Small intestine (tissue), 16 donors: ENCODE measurements at places on chromosomes 13 and 19.

DNA sequence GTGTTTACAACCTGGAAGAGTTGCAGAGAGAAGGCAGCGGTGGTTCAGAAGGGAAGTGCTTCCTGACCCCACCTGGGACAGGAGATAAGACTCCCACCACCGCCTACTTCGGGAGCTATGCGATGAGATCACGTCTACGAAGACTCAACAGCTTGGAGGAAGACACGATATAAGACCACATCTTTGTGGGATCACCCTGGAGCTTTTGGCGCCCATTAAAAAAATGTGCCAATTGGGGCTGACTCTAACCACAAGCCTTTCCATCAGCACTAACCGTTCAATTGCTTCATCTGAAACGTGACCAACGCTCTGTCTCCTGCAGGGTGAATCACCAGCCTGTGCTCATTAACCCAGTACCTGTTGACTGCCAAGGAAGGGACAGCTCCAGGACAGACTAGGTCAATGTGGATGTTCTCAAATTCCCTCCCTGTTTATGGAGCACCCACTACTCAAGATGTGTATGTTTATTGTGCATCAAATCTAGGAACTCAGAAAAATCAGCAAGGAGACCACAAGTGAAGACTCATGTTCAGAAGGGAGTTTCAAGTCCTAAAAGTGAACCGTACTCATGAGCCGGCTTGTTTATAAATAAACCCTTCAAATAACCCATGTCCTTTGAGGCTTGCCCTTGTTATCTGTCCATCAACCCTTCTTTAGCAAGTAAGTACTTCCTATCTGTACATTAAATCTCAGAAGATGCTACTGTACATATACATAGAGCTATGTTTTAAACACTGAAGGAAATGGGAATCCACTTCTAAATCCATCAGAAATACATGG, 67.5 kb downstream of the LATS2 start:
- no peak for DNase-seq

DNA sequence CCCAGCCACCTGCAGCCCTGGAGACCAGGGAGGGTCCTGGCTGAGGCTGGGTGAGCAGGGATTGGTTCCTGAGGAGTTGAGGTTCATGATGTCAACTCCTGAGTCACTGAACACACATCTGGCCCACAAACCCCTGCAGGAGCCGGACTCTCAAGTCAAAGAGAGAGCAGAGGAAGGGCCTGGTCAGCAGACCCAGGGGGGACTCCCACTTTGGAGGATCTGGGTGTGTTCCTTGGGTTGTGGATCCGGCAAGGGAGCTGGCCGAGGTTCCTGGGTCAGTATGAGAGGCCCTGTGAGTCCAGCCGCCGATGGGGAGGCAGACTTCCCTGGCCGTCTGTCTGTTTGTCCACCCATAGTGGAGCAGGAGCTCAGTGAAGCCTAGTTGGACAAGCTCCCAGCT, 4.0 kb downstream of the SLC7A10 start:
- no peak for DNase-seq

DNA sequence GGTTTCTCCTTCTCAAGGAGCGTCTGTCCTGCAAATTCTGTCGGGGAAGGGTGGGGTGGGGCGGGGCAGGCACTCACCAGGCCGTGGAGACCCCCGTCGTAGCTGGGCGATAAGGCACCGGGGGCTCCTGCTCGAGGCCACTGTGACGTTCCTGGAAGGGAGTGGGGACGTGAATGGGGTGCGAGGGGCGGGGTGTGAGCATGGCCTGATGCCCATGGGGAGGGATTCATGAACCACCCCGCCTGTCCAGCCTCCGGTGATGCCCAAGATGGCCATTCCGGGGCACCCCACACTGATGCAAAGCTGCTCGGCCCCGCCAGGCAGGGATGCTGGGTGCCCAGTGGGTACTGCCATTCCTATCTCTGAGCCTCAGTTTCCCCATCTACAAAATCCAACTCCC, 14.4 kb upstream of the UQCR11 start:
- DNase-seq, result no peak

GRCh38 chr13:98261165-98261702, 84.2 kb upstream of the RNF113B start:
- DNase-seq, result no peak

DNA sequence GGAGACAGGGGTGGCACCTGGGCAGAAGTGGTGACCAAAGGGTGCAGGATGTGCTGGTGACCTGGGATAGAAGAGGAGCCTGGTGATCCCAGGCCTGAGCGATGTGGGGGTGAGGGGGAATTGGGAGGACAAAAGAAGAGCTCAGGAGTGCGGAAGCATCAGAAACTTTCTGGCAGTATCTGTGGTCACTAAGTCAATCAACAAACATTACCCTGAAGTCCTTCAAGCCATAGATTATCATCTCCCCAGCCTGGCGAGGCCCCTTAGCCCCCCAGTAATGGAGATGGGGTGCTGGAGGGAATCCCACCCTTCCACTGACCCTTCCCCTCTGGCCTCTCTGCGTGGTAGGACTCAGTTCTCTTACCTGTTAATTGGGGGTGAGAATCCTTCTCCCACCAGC, 10.5 kb downstream of the MEF2B start:
- DNase-seq, result no peak

- DNase-seq, result peak; percentile 52
Measured at GRCh38 chr19:30669329-30670010, 297.3 kb downstream of the ZNF536 start.

- DNase-seq, result peak; percentile 98
Measured at GRCh38 chr19:33054623-33055022, 10.1 kb downstream of the RHPN2 start.

DNA sequence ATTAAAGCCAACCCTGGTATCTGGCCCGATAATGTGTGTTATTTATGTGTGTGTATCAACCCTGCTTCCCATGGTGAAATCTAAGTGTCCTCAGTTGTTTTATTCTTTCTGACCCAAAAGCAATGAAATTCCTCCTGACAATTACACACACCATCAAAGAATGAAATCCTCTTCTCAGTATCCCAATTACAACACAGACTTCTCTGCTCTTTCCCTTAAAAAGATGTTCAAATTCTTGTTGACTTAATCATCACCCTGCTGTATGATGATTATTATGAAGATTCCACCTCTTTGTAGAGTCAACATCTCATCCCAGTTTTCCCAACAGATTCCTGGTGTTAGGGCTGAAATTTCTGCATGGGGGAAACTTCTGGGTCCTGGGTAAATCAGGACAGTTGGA, 8.9 kb upstream of the TRPC4 start:
- DNase-seq, result no peak

GRCh38 chr19:7831452-7831851, 1.4 kb downstream of the EVI5L start:
- peak; percentile 26 for DNase-seq

GRCh38 chr13:25042151-25042865, 53.6 kb upstream of the PABPC3 start:
- no peak for DNase-seq

DNA sequence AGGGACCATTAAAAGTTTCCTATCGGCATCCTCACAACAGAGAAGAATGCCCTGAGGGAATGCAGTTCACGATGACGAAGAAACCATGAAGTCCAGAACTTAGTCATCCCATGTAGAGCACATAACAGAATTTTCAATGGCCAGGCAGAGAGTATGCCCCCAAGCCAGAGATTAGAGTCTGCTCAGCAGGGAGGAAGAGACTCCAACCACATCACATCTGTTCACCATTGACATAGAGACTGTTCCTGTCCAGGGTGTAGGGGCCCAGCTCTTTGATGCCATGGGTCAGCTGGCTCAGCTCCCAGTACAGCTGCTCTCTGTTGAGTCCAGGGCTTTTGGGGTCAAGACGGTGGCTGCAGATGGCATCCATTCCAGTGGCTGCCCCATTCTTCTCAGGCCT, 68.2 kb downstream of the MBD3L1 start:
- no peak for DNase-seq

DNA sequence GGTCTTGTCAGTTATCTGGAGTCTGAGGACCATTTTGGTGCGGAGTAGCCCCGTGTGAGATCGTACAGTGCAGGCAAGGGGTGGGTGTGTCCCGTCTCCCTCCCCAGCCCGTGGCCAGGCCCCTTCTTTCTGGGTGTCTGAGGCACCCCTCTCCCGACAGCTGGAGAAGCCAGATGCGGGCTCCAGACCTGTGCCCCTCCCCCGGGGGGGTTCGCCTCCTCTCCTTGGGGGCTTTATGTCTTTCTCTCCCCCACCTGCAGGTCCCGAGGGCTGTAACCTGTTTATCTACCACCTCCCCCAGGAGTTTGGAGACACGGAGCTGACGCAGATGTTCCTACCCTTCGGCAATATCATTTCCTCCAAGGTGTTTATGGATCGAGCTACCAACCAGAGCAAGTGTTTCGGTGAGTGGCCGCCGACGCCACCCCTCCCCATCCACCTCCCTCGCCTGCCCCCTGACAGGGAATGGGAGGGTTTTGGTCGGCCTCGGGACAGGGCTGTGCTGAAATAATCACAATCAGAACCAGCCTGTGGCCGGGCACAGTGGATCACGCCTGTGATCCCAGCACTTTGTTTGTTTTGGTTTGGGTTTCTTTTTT, 65.6 kb downstream of the CELF5 start:
- no peak for DNase-seq

DNA sequence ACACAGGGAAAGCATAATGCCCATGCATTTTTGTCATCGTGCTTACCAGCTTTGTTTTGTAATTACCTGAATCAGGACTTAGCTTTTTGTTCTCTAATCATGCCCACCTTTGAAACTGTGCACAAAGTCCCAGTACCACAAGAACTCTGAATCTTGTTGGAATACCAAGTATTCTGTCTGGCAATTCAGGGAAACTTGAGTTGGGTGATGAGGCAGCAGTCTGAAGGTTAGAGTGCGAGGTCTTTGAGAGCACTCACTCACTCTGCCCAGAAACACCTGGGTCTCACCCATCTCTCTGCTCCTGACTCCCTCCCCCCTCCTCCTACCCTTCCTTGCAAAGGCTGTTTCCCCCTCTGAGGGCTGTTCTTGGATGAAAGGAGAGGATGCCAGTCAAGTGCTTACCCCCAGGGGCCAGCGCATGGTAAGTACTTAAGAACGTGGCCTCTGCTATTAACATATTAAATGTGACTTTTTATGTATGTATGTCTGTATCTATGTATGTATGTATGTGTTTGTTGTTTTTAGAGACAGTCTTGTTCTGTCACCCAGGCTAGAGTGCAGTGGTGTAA, 22.4 kb downstream of the SIPA1L3 start:
- DNase-seq, result peak; percentile 37

DNA sequence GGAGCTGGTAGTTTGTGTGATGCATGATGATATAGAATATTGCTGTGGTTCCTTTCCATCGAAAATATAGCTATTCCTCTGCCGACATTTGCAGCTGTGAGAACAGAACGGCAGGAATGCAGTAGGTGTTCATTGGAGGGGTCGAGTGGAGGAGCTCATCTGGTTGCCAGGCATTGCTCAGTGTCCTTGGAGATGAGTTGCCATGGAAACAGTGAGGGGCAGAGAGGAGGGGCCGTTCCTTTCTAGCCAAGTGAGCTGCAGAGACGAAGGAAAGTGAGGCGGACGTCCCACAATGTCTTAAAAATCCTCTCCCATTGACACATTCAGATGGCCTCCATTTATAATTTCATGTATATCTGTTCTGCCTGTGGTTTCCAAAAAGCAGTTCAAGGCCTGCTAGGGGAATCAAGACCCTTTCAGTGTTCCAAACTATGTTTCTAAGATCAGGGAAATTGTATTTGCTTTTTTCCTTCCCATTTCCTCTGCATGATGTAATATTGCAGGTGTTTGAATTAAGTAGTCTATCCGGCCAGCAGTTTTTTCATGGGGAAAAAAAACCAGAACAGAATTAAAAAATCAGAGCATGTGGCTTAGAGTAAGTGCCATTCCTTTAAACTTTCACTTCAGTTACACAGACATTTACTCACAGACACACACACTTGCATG, 41.2 kb upstream of the ZNF835 start:
- no peak for DNase-seq

GRCh38 chr19:56538254-56538760, 441 bp upstream of the ZFP28 start:
- peak; percentile 82 for DNase-seq

- DNase-seq, result no peak
Measured at GRCh38 chr13:53135301-53135700, 106.7 kb downstream of the OLFM4 start.

DNA sequence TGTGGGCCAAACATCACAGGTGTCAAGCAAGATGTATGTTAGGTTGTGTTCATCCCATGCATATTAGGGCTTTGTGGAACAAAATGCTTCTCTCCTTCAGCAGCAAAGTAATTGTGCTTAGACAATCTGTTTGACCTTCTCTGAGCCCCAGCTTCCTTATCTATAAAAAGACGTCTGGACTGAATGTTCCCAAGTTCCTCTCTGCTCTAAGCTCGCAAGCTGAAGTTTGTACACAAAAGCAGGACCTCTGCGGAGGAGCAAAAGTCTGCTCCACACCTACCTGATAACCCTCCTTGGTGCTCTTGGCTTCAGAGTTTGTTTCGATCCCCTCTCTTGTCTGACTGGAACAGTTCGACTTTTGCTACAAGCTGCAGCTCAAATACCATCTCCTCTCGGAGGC, 95.7 kb upstream of the UBL3 start:
- peak; percentile 26 for DNase-seq

DNA sequence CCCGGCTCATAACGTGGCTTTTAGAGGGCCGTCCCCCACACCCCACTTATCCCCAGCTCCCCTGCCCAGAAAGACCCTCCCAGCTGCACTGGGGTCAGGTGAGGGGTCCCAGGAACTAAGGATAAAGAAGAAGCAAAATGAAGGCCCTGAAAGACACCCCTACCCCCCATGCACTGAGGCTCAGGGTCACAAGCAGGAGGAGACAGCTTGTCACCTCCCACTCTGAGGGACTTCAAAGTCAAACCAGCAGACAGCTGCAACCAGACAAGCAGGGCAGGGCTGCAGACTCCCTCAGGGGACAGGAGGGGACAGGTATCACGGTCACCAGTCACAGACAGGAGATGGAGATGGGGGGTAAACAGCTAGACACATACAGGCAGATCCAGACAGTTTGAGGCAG, 6.1 kb upstream of the NANOS3 start:
- no peak for DNase-seq

- peak; percentile 9 for DNase-seq
Measured at GRCh38 chr13:23159205-23159759, 21.5 kb upstream of the SGCG start.

GRCh38 chr13:21568854-21569253, 35.1 kb downstream of the MICU2 start:
- DNase-seq, result no peak

DNA sequence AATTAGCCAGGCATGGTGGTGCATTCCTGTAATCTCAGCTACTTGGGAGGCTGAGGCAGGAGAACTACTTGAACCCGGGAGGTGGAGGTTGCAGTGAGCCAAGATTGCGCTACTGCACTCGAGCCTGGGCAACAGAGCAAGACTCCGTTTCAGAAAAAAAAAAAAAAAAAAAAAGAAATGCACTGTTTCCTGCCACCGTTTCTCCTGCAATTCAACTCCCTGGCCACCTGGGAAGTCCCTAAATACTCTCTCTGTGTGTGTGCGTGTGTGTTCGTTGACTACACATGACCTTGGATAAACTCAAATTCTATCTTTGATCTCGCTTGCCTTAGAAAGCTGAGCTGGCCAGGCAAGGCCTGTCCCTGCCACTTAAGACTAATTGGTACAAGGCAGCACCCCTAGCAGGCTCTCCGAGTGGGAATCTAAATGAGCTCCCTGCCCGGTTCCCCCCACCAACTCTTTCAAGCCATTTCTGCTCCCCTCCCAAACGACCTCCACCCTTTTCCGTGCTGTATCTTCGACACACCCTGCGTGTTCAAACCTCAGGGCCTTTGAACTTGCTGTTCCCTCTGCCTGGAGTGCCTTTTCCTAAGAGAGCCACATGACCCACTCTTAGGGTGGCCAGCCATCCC, 5.2 kb upstream of the BCAT2 start:
- no peak for DNase-seq
